ENCODE measurements at places on chromosomes 2 and 18.

DNA sequence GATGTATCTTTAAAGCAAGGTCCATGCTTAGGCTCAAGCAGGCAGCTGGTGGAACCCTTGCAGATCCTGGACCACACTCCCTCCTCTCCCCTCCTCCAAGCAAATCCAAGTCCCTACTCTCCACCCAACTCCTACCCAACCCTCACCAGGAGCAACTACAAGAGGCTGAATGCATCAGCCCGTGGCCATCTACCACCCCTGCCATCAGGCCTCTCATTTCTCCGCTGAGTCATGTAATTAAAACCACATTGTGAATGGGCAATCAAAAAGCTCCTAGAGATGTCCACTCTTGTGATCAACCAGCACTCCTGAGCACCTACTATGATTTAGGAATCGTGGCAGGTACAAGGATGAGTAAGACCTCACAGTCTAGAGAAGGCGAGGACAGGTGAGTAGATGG, 142.2 kb upstream of the CAPN13 start:
- DNase-seq, result no peak

DNA sequence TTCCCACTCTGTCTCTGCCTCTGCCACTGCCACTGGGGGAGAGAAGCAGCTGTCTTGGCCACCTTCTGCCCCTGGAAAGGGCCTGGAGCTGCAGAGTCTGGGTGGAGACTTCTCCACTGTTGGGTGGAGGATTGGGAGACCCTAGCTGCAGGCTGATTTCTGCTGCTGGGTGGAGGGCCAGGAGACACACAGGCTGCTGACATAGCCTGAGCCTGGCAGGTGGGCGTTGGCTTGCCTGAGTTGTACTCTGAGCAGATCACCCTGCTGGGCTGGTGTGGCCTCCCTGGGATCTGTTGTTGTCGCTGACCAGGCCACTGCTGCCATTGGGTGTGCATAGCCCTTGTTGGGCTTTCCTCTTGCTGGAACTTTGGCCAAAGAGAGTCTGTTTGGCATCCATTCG, 64.3 kb downstream of the ARHGEF4 start:
- no peak for DNase-seq

DNA sequence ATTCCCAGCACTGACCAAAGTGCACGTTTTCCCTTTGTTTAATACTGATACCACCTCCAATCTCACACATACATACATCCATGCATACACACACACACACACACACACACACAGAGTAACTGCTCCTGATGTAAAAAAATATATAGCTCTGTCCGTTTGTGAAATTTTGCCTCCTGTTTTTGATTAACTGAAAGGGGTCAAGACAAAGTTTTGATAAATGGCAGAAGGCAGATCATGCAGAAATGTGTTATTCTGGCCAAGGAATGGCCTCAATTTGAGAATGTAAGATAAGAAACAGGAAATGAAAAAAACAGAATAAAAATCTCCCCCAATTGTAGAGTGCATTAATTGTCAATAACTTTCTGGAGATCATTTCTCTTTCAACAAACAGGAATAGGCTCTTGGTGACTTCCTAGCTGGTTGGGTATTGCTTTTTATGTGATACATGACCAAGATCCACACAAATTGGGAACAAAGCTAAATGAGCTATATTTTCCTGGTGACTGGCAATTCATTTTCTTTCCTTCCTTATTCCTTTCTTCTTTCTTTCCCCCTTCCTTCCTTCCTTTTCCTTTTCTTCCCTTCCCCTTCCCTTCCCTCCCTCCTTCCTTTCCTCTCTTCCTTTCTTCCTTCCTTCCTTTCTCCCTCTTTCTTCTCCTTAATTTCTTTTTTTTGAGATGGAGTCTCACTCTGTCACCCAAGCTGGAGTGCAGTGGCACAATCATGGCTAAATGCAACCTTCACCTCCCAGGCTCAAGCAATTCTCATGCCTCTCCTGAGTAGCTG, 88.9 kb upstream of the PMAIP1 start:
- no peak for DNase-seq

GRCh38 chr2:60780721-60781120, 24.7 kb downstream of the PAPOLG start:
- no peak for DNase-seq

GRCh38 chr2:239917957-239918481, 107.1 kb downstream of the NDUFA10 start:
- DNase-seq, result no peak

DNA sequence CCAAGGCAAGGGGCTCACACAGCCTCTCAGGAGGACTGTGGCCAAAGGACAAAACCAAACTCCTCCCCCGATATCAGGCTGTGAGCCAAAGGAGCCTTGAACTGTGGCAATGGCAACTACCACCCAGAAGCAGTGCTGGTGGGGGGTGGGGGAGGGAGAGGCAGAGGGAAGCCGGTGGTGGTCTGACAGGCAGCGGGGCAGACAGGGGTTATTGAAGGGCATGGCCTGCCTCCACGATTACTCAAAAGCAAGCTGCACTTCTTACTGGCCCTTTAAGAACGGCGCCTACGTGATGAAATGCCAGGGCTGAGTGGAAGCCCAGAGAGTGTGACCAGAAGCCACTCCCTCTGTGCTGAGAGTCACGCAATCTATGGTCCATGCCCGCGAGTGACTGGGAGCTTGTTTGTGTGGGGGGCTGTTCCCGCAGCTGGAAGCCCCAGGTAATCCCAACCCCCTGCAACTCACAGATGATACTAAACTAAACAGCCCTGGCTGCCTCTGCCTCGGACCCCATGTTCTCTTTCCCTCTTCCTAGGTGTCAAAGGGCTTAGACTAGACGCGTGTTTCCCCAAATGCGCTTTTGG, 128.2 kb upstream of the CXCR4 start:
- no peak for DNase-seq

- DNase-seq, result no peak
Measured at GRCh38 chr18:57209713-57210106, 62.8 kb downstream of the BOD1L2 start.

DNA sequence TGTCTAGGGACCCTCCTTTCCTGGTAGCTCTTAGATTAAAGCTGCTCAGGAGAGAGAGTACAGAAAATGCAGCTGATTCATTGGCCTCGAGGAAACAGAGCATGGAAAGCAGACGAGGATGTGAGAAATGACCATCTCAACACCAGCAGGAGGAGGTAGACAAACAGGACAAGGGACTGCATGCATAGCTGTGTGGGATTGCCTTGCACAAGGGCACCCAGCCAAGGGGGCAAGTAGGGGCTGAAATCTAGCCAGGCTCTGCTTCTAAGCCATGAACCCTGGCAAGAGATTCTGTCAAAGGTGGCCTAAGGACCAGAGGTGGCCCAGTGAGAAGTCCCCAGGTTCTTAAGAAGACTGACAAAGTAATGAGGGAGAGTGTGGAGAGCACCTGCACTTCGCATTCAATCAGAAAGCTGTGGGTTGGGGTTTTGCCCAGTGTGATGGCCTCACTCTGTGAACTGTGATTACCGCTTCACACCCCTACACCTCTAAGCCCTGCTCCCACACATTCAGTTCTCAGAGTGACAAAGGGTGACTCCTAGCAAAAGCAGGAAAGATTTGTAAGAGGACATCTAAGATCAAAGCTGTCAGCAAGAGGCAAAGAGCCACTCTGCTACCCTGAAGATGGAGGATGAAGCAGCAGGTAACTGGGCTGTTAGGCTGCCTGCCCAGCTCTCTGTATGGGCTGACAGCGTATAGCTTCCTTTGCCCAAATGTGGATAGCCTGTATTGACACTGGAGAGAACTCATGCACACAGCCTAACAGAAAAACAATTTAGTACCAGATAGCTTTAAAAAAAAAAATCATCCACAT, 151.3 kb upstream of the PELI1 start:
- no peak for DNase-seq
